Skin of body (tissue), 3 donors: ENCODE measurements at places on chromosomes 1 and 21. TPM values are rescaled to one million over a fixed set of nuclear protein-coding genes. Genes with fewer than 3 reads are reported as not detected.

DNA sequence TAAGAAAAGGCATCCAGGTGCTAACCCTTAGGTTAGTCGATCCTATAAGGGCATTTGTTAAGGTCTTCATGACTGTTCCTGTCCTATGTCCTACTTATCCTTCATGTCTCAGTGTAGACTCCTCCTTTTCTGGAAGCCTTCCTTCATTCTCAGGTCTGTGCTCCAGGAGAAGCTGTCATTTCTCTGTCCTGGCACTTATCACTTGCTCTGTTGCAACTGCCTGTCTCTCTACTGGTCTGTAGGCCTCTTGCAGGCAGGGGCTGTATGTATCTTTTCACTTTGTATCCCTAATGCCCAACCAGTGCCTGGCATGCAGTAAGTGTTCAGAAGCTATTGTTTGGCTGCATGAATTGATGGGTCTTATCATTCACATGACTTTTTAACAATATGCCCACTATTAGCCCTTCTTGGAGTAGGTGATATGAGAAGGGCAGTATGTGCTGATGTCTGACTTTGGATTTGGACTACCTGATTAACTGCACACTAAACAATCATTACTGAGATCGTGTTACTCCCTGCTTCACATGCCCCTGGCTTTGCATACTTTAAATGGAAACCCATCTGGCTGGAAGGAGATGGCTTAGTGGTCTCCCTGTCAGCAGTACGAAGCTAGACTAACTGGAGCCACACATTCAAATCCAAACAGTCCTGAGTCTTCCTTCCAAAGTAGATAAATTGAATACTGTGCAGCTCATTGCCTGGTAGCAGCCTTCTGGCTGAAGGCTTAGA is 88.8 kb downstream of the RGL1 start:
- no peak for DNase-seq

ARHGEF11 gene
- total RNA-seq = 26.6 TPM

DNA sequence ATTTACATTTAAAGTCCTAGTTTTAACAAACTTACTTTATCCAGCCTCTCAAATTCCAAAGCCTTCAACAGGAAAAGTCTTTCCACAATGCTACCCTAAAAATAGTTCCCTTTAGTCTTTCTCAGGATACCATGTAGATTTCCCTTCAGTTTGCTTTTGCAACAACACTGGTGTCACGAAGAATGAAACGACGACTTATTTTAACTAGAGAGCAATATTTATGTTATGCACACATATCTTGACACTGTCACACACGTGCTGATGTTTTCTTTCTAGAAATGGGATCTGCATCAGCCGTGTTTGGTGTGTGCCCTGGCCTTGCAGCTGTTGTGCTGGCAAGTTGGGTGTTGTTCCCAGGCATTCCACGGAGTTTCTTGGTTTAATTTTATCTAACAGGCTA is 75.5 kb downstream of the SIPA1L2 start:
- no peak for DNase-seq

GRCh38 chr1:220879509-220880361 is 492 bp downstream of the HLX start:
- peak; percentile 66 for DNase-seq

GRCh38 chr1:18532390-18533170 is 51.9 kb downstream of the KLHDC7A start:
- DNase-seq = no peak

DNA sequence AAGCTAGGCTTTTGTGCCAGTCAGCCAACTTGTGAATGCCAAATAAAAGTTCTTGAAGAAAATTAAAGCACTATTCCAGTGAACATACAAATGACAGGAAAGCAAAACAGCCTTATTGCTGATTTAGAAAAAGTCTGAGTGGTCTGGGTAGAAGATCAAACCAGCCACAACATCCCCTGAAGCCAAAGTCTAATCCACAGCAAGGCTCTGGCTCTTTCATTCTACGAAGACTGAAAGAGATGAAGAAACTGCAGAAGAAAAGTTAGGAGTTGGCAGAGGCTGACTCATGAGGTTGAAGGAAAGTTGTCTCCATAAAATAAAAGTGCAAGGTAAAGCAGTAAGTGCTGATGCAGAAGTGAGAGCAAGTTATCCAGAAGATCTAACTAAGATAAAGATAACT is 65.9 kb downstream of the LHX4 start:
- DNase-seq = no peak

PERM1 gene
- 0.99 TPM for total RNA-seq

- no peak for DNase-seq
Observed at GRCh38 chr1:109485001-109485400, 1.3 kb downstream of the ATXN7L2 start.

DNA sequence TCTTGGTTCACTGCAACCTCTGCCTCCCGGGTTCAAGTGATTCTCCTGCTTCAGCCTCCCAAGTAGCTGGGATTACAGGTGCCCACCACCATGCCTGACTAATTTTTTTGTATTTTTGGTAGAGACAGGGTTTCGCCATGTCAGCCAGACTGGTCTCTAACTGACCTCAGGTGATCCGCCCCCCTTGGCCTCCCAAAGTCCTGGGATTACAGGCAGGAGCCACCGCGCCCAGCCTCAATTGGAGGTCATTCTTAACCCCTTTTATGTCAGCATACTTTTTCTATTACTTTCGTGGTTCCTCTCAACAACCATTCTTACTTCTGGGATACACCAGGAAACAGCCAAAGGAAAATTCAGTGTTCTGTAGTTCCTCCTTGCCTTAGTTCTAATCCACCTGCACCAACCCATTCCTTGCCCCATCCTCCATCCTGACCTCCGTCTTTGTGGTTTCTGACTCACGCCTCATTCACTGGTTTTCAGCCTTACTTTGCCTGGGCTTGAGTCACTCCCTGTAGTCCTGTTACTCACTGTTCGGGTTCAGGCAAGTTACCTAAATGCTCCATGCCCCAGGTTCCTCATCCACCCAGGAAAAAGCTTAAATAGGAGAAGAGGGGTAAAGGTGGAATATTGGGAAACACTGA is 12.9 kb upstream of the BCL10 start:
- no peak for DNase-seq

DNA sequence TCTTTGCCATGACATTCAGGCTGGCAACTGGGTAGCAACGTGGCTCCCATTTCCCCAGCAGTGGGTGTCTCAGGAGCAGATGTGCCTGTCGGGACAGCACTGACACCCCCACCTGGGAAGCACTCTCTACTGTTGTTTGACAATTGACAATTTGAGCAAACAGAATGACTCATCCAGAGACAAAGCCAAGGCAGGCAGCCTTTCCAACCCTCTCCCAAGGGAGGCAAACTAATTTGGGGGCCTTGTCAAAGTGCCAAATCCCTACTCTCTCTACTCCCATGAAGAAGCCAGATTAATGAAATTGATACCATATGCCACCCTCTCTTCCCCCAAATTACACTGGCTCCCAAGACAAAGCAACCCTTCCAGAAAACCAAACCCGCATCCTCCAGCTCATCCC is 65.6 kb downstream of the GRIK3 start:
- no peak for DNase-seq

GRCh38 chr1:8015036-8015808 is 10.9 kb downstream of the ERRFI1 start:
- DNase-seq = peak; percentile 65

GNG4 gene
- 1.6 TPM for total RNA-seq

DNA sequence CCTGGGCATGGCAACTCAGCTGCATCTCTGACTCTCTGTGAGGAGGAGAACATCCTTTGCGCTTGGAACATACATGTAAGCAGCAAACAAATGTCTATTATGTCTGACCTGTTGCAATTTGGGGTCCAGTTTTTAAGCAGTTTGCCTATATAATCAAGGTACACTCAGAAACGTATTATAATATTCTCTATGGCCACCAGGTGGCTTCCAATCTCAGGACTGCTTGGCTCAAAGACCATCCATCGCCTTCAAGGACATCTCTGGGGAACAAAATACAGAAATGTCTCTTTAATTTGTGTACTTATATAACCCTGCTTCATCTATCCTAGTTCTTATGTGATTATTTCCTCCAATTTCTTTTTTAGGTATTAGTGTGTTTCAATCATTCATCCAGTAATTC is 227.2 kb downstream of the OLFM3 start:
- DNase-seq = no peak
